ENCODE measurements at places on chromosomes 4 and X.

- no peak for DNase-seq
Observed at GRCh38 chr4:116108606-116109005, 976.8 kb downstream of the TRAM1L1 start.

DNA sequence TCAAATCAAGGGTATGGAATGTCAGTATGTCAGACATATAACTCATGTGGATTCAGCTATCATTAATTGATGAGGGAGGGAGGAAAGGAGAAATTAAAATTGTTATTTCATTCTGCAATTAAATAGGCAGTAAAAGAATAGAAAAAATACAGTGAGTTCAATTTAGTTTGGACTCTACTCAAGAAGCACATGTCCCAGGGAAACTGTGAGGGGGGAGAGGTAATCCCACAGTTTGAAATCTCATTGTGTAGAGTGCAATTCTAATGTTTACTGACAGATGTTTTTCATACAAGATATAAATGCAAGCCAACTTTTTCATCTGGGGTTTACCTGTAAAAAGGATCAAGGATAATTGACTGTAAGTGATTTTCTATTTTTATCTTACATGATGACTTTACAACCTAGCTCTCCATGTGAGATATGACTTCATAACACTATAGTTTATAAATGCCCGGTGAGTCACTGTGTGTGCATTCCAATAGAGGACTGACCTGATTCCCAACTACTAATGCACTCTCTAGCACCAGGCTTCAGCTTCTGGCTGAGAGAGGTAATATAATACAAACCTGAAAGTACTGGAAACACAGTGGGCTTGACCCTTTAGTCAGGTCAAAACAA is 35.2 kb upstream of the SCD5 start:
- DNase-seq, result no peak

- DNase-seq, result no peak
Observed at GRCh38 chr4:40506066-40506465, 123.6 kb downstream of the RBM47 start.

DNA sequence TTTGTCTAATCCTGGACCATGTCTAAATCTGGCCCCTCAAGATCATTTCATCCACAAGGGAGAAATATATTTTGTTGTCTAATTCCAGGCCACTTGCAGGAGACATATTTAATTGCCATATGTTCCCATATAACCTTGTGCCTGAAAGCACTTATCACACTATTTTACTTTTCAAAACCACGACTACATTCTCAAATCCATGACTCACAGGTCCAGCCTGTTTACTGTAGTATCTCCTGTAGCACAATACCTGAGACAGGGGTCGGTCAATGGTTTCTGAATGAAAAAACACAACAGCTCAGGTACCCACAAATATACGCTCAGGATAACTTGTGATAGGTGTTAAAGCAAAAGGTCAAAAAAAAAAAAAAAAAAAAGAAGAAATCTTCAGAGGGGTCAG is 60.9 kb downstream of the SEC24D start:
- DNase-seq, result no peak

DNA sequence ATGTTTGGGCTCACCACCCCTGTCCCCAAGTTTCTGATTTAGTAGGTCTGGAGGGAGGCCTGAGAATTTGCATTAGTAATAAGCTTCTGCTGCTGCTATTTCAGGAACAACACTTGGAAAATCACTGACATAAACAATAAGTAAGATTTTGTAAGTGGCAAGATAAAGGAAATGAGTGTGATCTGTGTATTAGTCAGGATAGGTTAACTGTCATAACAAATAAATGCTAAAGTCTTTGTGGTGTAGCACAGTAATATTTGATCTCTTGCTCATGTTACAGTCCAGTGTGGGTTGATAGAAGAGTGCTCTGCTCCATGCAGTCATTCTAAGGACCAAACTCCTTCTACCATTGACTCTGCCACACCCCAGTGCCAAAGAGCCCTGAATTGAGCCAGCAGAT is 67.0 kb downstream of the NHS start:
- no peak for DNase-seq
